Stimulated activated CD8-positive, alpha-beta memory T cell treated with anti-CD3 and anti-CD28 coated beads, Interleukin-2, amount 100 ng/mL, for 48 hours (primary cell): ENCODE measurements at places on chromosomes 3 and 15.

- DNase-seq: no peak
Measured at GRCh38 chr3:9448071-9448470, 50.7 kb downstream of the SETD5 start.

GRCh38 chr3:118636841-118637240, 397.8 kb downstream of the IGSF11 start:
- no peak for DNase-seq

DNA sequence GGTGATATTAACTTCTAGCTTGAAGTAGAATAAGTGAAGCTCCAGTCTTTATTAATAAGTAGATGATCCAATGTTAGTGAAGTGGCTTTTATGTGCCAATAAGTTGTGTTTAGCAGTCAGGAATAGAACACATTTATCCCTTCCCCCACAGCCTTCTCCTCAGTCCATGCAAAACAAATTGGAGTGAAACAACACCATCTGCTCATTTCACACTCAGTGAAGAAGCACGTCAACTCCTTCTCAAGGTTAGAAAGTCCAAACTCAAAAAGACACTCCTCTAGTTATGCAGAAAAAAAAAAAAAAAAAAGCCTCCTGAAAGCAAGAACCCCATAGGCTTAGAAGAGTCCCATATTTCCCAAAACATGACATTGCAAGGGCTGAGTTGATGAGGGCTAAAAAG, 18.0 kb upstream of the NEO1 start:
- DNase-seq: no peak

DNA sequence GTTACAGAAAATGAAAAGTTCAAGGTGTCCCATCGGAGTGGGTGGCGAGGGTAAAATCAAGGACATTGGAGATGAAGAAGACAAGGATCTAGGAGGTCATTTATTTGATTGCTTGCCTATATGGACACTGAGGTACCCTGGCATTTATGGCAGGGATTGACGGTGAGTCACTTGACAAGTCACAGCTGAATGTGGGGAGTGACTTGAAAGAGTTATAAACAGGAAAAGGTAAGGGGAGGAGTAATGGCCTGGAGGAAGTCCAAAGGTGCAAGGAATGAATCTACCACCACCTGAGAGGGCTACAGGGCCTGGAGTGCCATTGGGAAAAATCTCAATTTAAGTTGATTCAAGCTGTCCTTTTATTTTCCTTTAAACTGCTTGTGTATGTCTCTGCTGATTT, 11.8 kb upstream of the SGO1 start:
- no peak for DNase-seq

DNA sequence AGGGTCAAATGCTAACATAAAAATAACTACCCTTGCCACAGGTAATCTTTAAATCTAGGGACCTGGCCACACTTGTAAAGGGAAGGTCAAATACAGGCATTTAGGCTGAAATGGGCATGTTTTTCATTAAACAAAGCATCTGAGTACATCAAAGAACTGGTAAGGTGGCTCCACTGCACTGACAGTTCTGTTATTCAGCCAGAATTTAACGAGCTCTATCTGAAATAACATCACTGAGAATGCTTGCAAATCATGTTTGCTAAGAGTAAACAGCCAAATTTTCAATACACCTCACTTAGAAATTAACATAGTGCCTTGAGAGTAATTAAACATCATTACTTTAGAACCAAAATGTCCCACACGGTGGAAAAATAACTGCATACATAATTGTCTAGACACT, 118.9 kb downstream of the MTHFS start:
- no peak for DNase-seq

DNA sequence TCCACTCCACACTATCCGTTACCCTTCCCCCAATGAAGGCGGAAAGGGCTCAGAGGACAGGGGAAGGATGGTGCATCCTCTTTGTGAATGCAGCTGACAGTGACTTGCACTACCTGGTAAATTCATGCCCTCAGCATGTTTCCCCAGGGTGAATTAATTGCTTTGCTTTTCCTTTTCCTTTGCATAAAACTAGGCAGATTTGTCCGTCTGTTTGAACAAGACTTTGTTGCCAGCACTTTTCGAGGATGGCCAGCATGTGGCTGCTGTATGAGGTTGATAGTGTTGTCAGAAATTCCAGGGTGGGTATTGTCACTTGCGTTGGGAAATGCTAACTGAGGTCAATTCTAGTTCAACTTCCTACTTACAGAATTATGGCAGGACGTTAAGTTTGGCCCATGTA, 79.0 kb upstream of the RARB start:
- no peak for DNase-seq

DNA sequence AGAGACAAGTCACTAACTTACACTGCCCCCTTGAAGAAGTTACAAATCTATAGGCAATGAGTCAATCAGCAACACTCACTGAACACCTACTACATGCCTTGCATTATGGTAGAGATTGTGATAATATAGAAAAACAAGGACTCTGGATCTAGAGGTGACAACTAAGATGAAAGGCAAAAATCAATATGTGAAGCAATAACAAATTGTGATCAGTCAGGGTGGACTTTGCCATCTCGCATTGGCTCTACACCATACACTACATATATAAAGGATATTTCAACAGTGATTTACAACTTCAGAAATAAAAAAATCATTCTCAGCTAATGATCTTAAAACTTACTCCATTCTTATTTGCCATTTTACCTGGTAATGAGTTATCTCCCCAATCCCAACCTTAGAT, 210.7 kb upstream of the CD96 start:
- no peak for DNase-seq

- DNase-seq: no peak
Measured at GRCh38 chr3:152083135-152083534, 185.6 kb upstream of the MBNL1 start.
